ENCODE measurements at places on chromosomes 6 and 20. TPM values are rescaled to one million over a fixed set of nuclear protein-coding genes. Genes with fewer than 3 reads are reported as not detected.

Gene CRISP3
- not detected for total RNA-seq

Gene TSBP1
- total RNA-seq, result not detected

DNA sequence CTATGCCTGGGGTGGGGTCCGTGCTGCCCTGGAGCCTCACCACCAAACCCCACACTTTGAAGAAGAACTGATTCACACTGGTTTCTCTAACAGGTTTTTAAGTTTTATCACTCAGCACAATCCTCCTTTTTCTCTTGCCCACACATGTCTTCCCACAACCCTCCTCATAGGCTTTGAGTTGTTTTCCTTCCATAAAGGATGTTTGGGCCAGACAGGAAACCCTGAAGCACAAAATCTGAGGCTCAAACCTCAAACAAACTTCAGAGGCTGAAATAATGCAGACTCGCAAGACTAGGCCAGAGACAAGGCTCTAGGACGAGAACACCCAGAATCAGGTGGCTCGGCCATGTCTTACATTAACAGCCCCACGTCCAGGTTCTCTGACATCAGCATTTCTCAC, 35.3 kb downstream of the EZR start:
- H3K36me3 ChIP-seq, result peaks cover 86% of the 10 kb centered on the region
- H3K4me1 ChIP-seq, result no peaks in the 10 kb centered on the region
- DNase-seq, result no peak
- no peak overlapping the region for H3K4me3 ChIP-seq

- H3K27ac ChIP-seq, result peak overlapping the region; percentile 77
- no peak for DNase-seq
- H3K36me3 ChIP-seq, result no peaks in the 10 kb centered on the region
- no peaks in the 10 kb centered on the region for H3K27me3 ChIP-seq
Measured at GRCh38 chr6:129699659-129700058, 10.3 kb downstream of the ARHGAP18 start.

DNA sequence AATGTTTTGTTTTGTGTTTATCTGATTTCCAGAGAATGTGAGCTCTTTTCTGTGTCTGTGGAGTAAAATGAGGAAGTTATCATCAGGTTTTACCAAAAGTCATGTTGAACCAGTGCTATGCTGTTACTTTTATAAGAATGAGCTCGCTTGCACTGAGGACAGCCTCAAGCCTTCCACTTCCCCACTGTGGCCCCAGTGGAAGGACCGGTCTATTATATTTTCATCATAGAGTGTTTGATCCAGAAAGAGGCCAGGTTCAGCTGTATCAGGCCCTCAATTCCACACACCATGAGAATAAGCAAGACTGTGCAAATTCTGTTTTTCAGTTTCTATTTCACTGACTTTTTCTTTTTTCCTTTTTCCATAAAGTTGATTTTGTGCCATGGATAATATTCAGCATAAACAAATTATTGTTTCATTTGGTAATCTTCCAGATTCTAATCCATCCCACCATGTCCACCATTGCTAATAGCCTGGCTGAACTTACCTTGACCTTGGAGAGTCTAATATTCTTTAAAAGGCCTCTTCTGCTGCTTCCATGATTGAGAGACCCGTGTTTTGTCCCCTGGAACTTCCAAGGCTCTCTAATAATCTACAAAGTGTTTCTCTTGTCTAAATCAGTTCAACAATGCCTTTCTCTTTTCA, 286.2 kb downstream of the THBS2 start:
- no peak overlapping the region for H3K4me3 ChIP-seq
- no peak for DNase-seq
- H3K36me3 ChIP-seq, result no peaks in the 10 kb centered on the region
- H3K27ac ChIP-seq, result peak overlapping the region; percentile 34
- H3K27me3 ChIP-seq, result no peaks in the 10 kb centered on the region

DNA sequence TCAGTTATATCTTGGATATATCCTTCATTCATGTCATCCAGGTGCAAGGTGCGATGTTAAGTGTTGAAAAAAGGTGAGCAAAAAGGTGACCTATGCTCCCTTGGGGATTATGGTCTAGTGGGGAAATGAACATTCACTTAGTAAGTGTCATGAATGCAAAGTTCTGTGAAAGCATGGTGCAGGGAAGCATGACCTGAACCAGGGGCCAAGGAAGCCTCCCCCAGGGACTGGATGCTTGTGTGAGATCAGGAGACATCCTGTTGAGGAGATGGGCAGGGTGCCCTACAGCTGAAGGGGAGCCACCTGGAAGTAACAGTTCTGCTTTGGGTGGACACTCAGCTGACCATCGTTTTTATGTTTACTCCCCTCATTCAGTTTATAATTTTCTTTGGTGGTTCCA, 179.5 kb downstream of the SYNDIG1 start:
- H3K4me3 ChIP-seq, result no peak overlapping the region
- H3K27me3 ChIP-seq, result peaks cover 7% of the 10 kb centered on the region
- H3K4me1 ChIP-seq, result no peaks in the 10 kb centered on the region
- DNase-seq, result no peak

DNA sequence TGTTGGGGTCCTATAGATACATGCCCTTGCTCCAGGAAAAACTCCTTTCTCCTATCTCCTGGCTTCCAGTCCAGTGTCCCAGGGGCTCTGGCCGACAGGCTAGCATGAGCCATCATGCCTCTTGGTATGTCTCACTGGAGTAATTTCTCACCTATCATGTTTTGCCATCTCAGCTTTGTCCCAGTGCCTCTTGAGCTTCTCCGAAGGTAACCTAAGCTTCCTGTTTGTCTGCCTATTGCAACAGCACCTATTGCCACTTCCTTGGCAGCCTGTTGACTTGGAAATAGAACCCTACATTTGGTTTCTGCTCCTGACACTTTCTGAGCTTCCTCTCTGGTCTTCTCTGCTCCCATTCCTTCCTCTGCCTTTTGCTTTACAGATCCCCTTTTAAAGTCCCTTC, 197.7 kb downstream of the KCNQ5 start:
- no peak overlapping the region for H3K4me3 ChIP-seq
- DNase-seq, result peak; percentile 74
- H3K27ac ChIP-seq, result peak overlapping the region; percentile 89
- no peaks in the 10 kb centered on the region for H3K36me3 ChIP-seq
- peaks cover 68% of the 10 kb centered on the region for H3K4me1 ChIP-seq

- no peak overlapping the region for H3K27ac ChIP-seq
- peaks cover 35% of the 10 kb centered on the region for H3K27me3 ChIP-seq
- peaks cover 6% of the 10 kb centered on the region for H3K4me1 ChIP-seq
- H3K36me3 ChIP-seq, result no peaks in the 10 kb centered on the region
- H3K4me3 ChIP-seq, result no peak overlapping the region
Measured at GRCh38 chr20:46011631-46012482, 3.1 kb downstream of the MMP9 start.

DNA sequence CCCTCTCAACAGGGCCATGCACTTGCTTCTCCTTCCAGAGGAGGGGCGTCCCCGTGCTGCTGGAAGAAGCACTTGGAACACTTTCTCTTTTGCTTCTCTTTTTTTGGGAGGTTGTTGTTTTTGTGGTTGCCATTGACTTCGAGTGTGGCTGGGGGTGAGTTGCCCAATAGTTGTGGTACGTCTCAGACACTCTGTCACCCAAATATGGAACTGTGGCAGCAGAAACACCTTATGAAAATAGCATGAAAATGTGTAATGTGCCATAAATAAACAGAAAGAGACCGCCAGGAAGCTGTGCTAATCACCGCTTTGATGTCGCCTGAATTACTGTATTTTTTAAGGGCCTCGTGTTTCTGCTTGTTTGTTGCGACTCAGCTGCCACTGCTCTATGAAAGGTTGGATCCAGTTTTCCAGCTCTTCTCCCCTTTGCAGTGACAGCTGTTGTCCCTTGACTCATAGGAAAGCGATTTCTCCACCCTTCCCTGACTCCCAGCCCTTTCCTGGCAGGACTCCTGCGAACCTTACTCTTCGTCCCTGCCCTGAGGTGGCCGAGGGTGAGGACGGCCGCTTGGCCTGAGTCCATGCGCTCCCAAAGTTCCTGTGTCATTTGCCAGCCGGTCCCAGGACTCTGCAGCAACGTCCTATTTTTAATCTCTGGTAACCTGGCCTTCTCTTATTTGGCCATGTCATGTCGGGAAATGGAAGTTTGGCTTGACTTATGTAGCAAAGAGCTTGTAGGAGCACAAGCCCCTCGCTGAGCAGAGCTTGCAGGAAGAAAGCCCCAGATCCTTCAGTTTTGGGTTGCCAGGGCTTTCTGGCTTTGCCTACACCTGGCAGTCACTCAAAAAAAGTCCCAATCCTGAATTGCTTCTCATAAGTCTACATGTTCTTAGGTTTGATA, 694.6 kb downstream of the QKI start:
- peak; percentile 98 for DNase-seq
- H3K27me3 ChIP-seq, result no peaks in the 10 kb centered on the region
- no peaks in the 10 kb centered on the region for H3K36me3 ChIP-seq
- peaks cover 32% of the 10 kb centered on the region for H3K4me1 ChIP-seq

Measured in psoas muscle (tissue), 8 donors.